Fibroblast of lung (primary cell): ENCODE measurements at places on chromosomes 13 and 19. TPM values are rescaled to one million over a fixed set of nuclear protein-coding genes. Genes with fewer than 3 reads are reported as not detected.
A peak's percentile ranks its signal among the peaks of the same experiment; 100 is the strongest.

DNA sequence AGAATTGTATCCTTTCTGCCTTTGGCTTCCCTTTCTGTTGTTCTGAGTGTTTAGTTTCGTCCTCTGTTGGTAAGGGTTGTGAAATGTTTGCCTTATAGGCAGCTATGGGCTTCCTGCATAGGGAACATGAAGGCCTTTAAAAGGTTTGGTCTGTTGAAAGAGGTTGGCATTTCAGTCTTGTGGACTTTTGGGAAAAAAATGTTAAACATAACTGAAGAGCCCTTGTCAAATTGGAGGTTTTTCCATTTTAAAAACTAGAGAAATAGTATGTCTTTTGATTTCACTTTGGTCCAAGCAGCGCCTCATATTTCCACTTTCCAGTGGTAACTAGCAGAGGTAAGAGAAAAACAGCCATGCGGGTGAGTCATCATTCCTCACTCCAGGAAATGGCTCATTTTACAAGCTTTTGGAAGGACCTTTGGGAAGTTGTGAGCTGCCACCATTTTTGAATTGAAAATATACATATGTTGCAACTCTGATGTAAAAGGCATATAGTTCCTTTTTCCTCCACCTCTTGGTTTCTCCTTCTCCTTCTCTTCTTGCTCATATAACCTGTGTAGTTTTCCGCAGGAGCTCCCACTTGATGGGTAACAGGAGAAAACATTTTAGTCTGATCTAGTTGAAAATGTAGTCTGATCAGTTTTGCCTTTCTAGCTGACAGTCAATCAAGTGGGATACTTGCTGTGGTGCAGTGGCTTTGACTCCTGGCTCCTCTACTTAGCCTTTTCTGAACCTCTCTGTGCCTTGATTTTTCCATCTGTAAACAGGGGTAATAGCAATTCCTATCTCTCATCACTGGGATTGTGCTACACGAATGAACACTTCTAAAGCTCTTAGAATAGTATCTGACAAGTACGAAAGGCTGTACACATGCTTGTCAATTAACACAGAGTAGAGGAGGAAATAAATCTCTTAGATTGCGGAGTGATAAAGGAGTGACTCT lies 23.0 kb downstream of the GPC6 start:
- peak; percentile 91 for DNase-seq

DNA sequence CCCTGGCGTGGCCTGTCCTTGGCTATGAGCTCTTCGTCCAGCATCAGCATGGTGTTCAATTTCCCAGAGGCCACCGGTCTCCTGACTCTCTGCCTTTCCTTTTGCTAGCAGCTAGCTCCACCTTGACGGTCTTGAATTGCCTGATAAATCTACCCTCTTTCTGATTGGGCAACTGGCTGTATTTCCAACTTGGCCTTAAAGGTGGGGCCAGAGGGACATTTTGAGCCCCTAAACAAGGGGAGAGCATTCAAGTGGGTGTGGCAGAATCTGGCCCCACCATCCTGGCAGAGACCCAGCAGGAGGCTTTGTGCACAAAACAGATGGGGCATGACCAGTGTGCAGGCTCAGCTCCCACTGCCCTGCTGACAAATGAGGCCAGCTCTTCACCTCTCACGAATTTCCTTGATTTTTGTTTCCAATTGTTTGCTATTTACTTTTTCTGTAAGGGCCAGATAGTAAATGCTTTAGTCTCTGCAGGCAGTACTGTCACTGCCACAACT lies 148.9 kb upstream of the VSTM2B start:
- DNase-seq, result no peak

DNA sequence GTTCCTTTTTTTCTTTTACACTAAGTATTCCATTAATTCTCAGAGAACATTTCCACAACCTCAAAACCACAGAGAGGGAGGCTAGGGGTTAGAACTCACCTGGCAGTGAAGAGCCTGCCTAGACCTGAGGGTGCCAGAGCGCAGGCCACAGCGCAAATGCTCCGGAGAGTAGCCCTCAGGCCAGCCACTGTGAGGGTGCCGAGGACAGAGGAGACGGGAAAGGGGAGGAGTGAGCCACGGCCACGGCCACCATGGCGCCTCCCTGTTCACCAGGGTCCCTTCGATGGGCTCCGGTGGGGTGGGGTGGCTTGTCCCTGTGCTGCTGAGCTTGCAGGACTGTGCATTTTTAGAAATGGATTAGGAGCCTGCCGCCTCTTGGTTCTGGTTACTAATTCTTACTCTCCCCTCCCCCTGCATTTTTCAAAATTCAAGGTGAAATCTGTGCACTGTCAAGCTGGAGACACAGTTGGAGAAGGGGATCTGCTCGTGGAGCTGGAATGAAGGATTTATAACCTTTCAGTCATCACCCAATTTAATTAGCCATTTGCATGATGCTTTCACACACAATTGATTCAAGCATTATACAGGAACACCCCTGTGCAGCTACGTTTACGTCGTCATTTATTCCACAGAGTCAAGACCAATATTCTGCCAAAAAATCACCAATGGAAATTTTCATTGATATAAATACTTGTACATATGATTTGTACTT lies 58.8 kb downstream of the GGACT start:
- DNase-seq, result no peak

DNA sequence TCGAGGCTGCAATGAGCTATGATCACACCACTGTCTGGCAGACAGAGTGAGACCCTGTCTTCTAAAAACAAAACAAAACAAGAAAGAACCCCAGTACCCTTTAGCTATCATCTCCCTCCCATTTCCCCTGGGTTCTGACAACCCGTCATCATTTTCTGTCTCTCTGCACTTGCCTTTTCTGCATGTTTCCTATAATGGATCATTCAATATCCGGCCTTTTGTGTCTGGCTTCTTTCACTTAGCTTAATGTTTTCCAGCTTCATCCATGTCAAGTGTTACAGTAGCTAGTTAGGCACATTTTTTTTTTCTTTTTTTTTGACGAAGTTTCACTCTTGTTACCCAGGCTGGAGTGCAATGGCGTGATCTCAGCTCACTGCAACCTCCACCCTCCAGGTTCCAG lies 16.5 kb downstream of the AP2S1 start:
- no peak for DNase-seq

The RAB3D gene
- total RNA-seq, result 15.4 and 20.0 TPM in 2 replicates

DNA sequence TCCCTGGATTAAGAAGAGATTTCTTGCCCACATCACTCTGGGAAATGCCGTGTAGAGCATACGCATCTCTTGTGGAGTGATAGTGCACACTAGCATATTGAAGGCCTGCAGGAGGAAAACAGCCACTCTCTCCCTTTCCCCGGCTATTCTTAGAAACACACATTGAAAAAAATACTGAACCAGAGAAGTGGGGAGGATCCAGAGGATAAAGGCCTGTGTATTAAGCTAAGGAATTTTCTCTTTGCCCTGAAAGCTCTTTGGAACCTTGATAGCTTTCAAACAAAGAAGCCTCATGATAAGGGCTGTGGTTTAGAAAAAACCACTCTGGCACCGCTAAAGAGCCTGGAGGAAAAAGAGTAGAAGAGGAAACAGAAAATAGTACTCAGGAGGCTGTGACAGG lies 386.1 kb upstream of the NBEA start:
- peak; percentile 24 for DNase-seq

- no peak for DNase-seq
Observed at GRCh38 chr13:57340878-57341277, 173.9 kb downstream of the PRR20E start.

- no peak for DNase-seq
Observed at GRCh38 chr13:51311957-51312520, 27.5 kb upstream of the SERPINE3 start.

DNA sequence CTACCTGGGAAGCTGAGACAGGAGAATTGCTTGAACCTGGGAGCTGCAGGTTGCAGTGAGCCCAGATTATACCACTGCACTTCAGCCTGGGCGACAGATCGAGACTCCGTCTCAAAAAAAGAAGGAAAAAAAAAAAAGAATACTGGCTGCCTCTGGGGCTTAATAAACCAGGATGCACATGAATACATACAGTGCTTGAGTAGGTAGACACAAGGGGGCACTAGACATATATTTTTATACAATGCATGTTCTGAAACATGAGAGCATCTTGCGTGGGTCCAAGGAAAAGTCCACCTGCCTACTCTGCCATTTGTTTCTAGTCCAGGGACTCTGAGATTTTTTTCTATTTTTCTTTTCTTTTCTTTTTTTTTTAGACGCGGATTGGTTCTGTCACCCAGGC lies 31.2 kb downstream of the KEAP1 start:
- DNase-seq, result peak; percentile 38

The ZNF497 gene
- 1.5 and 2.5 TPM in 2 replicates for total RNA-seq

The KIR2DL1 gene
- total RNA-seq, result not detected in 2 replicates

DNA sequence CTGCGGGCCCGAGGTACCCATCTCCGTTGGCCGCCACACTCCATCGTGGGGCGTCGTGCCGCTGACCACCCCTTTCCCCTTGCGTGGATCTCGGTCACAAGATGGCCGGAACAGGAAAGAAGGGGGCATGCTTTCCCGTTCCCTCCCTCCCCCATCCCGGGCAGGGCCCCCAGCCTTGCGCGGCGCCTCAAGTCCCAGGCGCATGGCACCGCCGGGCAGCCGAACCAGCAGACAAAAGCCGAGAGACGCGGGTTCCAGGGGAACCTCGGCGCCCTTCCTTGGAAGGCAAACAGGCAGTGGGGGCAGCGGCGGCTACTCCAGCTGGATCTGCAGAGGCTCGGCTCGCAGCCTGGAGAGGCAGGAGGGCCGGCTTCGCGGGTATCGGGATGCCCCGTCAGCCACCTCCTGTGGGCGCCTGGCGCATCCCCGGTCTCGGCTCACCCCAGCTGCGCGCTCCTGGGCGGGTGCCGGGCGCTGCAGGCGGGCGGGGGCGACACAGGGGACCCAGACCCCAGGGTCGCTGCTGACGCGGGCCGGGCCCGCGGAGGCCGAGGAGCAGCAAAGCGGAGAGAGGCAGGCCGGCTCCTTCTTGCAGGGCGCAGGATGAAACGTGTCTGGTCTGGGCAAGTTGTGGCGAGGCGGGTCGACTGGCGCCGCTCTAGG lies 439 bp downstream of the DZIP1 start:
- DNase-seq, result peak; percentile 56

GRCh38 chr19:13031917-13032623 lies 36.8 kb downstream of the NFIX start:
- peak; percentile 78 for DNase-seq
